ENCODE measurements at places on chromosomes 2 and 18.

DNA sequence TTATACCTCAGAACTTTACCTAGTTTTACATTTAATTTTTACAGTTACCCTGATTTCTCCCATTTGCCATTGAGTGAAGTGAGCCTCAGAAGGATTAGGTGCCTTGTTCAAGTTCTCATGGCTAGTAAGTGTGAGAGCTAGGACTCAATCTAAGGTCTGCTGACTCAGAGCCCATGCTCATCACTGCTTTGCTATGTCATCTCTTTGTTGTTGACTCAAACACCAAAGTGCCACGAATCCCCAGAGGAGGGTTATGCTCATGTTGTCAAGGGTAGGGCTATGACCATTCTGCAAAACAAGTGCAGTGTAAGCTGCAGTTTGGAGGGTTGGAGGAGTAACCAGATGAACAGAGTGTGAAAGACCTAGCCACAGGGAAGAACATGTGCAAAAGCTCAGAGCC, 185.4 kb upstream of the SKOR2 start:
- no peak for DNase-seq

GRCh38 chr18:3139406-3139805, 80.4 kb downstream of the MYOM1 start:
- DNase-seq = no peak

GRCh38 chr18:64238076-64238475, 89.2 kb upstream of the LINC00305 start:
- DNase-seq = no peak

DNA sequence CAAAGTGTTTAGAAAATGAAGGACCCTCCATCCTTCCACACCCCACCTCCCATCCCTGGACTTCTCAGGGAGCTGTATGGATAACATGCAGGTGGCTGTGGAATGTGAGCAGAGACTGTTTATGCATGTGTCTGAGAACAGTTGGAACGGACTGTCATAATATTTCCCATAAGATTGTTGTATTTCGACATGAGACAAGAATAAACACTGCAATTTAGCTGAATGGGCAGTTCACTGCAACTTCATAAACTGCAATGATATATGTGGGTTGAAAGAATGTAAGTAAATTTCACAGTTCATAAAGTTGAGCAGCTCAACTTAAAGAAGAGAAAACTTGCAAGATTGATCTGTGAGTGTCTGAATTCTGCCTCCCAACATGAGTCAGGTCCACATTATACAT, 74.6 kb downstream of the MEP1B start:
- no peak for DNase-seq

- no peak for DNase-seq
These were observed 504.0 kb downstream of the EPHA4 start for GRCh38 chr2:221068123-221068522.

DNA sequence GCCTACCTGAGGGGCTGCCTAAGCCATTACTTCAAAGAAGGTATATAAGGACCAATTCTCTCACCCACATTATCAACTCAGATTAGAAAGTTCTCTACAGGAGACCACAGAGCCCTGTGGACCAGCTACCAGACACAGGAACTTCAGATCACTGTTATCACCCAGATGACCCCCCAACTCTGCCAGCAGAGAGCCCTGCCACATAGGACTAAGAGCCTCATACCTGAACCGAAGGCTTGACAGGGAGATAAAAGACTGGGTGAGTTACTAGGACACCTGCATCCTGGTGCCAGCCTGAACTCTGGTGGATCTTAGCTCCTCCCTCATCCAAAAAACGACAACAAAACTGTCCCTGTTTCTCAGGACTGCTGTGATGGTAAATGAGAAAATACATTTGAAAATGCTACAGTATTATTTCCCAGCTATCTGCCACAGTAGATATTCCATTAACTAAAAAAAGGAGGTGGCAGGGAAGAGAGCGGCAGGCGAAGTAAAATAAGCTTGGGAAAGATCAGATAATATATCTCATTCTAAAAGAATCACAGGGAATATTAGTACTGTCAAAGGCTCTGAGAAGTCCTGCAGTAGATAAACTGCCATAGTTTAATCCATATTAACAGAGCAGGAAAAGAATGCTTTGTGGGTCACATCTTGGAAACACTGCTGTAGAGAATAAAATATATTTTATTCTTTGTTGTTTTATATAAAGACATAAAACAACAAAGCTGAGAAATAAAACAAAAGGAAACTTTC, 79.7 kb downstream of the STK39 start:
- no peak for DNase-seq

DNA sequence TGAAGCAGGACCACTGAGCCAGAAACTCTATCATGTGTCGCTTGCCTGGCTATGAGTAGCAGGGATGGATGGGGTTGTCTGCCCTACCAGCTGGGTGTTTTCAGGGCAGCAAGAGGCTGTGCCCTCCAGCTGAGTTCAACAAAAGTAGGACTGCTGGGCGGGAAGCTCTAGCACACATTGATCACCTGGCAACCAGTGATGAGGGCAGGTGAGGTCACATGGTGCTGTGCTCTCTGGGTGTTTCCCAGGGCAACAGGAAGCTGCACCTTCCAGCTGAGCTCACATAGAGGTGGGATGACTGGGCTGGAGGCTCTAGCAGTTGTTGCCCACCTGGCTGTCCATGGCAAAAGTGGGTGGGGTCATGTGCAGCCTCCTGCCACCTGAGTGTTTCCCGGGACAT, 487.3 kb upstream of the VWC2L start:
- DNase-seq = no peak

DNA sequence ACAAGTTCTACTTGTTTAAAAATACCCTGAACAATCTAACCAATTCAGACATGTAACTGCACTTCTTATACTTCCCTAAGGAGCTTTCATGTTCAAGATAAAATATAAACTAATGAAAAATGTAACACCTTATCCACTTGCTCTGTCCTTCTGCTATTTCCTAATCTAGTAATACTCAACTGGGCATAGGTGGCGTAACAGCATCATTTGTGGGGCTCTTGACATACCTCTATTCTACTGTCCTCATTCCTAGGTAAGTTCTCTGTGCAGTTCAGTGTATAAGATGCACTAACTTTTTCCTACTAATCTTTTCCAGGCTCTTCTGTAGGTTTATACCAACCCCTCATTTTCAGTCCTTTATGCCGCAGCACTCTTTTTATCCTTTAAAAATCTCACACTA, 36.7 kb downstream of the PRKD3 start:
- DNase-seq = peak; percentile 37

DNA sequence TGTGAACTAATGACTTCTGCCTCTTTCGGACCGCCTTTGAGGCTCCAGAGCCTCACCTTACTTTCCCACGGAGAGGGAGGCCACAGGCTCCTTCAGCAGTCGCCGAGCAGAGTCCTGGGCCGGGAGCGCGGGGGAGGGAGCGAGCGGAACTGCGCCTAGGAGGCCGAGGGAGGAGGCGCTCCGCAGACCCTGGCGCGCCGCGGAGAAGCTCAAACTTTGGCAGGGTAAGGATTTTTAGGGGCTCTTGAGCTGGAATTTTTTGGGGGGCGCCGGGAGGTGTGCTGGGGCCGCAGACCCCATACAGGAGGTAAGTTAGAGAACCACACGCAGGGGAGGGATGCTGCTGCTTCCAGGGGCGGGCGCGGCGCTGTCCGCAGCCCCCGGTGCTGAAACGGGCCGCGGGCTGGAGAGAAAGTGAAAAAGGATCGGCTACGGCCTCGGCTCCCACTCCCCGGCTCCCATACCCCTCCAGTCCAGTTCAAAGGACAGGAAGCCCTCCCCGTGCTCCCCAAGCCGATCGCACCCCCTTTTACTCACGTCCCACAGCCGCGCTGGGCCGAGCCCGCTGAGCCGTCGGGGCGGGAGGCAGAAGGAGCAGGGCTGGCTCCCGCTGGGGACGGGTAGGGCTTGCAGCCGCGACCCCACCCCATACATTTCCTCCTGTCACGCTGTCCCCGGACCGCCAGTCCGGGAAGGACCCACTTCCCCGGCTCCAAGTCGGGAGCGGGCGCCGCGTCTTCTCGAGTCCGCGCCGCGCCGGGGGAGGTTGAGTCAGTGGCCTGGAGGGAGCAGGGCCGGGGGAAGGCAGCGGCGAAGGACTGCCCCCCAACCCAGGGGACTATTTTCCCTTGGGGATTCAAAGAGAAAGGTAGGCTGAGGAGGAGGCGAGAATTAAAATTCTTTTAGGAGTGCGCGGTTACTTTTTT, at the start of gene CNGA3:
Gene CNGA3, plus strand, starts transcription at position 146 of the 926 bp plus-strand sequence. CDS start 23,520 bp downstream, outside the sequence.
- DNase-seq = peak; percentile 55

DNA sequence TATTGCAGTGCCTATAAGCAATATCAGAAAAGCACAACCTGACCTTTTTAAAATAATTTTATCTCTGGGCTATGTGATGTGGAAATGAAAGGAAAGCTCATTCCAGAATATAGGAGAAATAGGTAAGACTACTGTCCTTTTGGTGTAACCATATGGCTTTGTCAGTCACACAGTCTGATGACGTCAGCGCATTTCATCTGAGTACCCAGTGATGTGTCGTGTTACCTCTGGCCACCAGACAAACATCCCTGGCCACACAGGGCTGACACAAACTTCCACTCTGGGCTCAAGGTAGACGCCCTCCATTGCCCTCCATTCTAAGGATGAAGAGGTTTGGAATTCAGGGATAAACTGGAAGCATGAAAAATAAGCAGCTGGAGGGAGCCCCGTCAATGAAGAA, 506.7 kb downstream of the CMPK2 start:
- no peak for DNase-seq

DNA sequence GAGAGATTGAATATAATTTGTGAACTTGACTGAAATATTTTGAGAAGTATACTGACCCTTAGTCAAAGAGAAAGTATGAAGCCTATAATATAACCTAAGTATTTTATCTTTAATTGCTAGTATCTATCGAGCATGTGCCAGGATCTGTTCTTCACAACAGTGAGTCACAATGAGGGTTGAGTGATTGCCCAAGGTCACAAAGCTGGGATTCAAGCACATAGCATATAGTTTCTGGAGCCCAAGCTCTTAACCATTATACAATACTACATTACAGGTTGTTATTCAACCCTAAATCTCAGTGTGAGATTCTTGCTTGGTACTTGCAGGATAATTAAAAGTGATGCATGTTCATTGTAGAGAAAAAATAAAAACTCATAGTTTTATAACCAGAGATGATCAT, 97.2 kb downstream of the RAB3GAP1 start:
- DNase-seq = no peak

DNA sequence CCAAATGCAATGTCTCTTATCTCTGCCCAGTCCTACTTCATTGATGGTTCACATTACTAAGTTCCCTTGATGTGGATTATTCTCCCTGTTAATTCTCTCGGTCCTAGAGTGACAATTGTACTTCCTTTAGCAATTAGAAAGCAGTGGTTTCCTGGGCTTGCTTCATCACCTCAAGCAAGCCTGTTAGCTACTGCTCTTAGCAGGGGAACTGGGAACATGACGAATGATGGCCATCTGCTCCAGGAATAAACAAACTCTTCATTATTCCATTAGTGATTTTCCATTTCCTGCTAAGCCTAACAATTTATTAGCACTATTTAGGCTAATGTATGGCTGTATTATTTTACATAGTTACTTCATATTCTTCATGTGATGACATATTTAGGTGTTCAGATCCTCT, 331.8 kb downstream of the MTX2 start:
- DNase-seq = no peak
